Foreskin keratinocyte (primary cell): ENCODE measurements at places on chromosomes 1 and 21. TPM values are rescaled to one million over a fixed set of nuclear protein-coding genes. Genes with fewer than 3 reads are reported as not detected.

Gene DYRK1A
- 4.9 and 5.5 TPM in 2 replicates for polyA plus RNA-seq

Gene SLC9C2
- not detected in 2 replicates for polyA plus RNA-seq

Gene KRTAP7-1
- polyA plus RNA-seq: not detected in 2 replicates

DNA sequence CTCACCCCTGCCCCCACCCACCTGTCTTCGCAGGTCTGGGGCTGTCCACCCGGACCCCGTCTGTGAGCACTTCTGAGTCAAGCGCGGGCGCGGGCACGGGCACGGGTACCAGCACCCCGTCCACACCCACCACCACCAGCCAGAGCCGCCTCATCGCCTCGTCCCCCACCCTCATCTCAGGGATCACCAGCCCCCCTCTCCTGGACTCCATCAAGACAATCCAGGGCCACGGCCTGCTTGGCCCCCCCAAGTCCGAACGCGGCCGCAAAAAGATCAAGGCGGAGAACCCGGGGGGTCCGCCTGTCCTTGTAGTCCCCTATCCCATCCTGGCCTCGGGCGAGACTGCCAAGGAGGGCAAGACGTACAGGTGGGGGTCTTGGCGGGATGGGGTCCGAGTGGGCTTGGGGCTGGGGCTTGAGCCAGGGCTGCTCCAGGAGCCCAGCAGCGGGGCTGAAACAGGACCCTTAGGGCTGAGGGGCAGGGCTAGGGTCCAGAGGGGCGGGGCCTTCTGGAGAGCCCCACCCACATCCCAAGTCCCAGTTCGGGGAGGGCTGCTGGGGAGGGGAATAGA, 23.9 kb downstream of the ZNF362 start:
- no peak for DNase-seq

DNA sequence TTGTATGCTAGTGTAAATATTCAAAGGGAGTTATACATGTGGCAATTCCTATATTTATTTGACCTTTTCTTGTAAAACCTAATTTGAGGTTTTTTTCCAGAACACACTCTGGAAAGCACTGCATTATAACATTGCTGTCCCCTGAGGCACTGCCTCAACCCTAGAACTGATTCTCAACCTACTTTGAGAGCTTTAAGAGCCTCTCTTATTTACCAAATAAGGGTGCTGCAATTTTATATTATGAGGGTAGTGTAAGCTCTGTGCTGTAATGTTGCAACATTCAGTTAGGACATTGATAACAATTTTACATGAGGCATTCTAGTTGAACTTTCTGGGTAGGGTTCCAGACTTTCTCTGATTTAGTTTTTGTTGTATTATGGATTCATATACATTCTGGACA, 302.2 kb upstream of the DEPDC1 start:
- DNase-seq: no peak

GRCh38 chr1:31531177-31531999, 44.9 kb upstream of the TINAGL1 start:
- peak; percentile 70 for DNase-seq

DNA sequence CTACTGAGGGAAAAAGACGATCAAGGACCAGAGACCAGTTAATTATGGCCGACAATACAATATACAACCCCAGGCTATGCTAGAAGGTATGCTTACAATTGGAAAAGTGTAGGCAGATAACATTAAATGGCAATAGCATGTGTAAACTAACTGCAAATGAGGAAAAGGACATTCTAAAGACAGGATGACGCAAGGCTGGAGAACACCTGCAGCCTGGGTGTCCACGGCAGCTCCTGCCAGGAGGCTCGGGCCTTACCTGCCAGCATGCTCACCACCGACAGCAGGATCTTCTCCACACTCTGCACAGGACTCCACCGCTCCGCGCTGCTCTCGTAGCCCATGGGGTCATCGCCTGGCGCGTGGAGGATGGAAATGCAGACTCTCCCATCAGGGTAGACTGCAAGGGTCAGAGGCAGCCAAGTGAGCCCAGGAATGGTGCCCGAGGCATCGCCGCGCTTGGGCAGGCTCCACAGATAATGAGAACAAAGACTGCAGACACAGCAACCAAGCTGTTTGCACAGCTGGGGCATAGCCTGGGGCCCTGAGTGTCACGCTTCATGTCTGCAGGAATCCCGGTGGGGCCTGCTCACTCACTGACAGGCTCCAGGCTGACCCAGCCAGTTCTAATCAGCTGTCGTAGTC, 28.2 kb downstream of the UBE2G2 start:
- DNase-seq: no peak

DNA sequence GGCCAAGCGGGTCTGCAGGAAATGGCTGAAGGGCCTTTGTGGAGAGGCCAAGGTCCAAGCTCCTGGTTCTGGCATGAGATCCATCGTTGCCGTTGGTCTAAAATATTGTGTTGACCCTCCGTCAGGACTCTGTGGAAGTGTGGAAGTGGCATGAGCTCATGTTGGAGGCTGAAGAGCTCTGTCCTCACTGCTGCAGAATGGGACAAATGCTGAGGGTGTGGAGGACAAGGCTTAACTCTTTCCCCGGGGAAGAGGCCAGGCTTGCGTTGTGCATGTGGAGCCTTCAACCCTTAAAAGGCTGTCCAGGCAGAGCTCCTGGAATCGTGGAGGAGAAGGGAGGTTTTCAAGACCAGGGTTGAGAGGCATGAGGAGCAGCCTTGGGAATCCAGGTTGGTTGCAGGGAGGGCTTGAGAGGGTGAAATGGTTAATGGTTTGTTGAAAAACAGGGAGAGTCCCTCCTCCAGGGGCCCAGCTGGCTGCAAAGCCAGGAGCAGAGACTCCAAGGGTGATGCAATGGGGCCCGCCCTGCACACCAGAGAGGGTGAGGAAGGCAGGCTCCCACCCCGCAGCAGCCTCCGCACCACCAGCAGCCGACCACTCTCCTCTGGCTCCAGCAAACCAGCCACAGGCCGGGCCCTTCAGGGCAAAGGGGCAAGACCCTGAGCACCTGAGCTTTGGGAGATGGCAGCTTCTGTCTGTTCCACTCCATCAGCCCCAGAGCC, 6.7 kb upstream of the AHCYL1 start:
- no peak for DNase-seq

DNA sequence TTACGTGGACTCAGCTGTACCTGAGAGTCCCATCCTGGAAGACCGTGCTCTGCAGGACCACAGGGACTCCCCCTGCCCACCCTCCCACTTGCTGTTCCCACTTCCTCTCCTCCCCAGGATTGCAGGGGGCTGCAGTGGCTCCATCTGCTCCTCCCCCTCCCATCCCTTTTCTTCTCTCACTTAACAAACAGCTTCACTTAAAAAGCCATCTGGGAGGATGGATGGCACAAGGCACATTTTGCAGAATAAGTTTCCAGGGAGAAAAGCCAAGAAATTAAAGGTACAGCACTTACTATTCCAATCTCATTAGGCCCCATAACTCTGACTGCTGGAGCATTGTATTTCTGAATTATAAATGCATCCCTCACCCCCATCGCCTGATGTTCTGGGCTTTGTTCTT, 458.7 kb downstream of the PTPRU start:
- DNase-seq: no peak
